ENCODE measurements at places on chromosomes 1 and 21.

DNA sequence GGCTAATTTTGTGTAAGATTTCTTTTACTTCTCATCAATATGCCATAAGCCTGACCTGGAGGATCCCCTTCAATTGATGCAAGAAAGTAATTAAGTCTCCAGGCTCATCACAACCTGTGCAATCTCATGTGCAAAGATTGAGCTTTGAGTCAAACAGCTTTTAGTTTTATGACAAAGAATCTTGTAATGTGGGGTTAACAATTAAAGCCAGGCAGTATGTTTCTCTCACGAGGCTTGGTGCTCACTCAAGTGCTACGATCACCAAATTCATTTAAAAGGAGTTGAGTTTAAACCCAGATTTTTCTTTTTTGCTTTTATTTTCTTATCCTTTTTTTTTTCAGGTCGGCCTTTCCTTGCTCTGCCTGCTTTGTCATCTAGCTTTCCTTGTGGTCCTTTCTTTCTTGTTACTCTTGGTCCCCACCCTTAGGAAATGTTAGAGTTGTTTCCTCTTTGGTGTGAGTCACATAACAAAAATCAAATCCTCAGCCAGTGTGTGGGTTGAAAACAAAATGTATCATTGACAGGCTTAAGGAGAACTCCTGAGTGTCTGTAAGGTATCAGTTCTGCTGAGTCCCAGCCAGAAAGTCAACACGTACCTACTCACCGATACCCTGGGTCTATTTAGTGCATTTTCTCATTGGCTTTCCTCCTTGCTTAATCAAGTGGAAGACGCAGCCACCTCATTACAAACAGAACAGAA is 1037.2 kb downstream of the ADGRL2 start:
- DNase-seq: no peak

DNA sequence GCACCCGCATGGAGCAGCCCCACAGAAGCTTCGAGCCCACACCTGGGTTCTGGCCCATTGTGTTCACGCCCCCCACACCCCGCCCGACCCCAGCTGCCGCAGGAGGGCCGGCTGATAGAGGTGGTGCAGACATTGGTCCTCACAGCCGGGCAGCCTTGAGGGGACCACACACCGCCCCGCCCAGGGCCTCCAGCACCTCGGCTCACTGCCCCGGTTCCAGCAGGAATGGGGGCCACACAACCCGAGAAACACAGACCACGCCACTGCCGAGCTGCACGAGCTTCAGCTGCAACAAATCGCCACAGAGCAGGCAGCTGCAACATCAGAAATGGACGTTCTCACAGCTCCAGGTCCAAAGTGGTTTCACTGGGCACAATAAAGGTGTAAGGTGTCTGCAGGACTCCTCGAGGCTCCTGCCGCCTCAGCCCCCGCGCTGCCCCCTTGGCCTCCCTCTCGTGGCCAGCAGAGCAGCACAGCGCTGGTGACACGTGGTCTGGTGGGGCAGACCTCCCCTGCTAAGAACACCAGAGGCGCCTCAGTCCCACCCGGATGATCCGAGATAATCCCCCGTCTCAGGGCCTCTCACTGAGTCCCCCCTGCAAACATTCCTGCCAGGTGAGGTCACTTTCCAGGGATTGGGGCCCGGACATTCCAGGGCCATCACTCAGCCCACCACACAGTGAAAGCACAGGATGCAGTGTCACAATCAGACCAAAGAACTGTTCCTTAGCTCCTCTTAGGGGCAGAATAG is 62.3 kb upstream of the ADARB1 start:
- no peak for DNase-seq

DNA sequence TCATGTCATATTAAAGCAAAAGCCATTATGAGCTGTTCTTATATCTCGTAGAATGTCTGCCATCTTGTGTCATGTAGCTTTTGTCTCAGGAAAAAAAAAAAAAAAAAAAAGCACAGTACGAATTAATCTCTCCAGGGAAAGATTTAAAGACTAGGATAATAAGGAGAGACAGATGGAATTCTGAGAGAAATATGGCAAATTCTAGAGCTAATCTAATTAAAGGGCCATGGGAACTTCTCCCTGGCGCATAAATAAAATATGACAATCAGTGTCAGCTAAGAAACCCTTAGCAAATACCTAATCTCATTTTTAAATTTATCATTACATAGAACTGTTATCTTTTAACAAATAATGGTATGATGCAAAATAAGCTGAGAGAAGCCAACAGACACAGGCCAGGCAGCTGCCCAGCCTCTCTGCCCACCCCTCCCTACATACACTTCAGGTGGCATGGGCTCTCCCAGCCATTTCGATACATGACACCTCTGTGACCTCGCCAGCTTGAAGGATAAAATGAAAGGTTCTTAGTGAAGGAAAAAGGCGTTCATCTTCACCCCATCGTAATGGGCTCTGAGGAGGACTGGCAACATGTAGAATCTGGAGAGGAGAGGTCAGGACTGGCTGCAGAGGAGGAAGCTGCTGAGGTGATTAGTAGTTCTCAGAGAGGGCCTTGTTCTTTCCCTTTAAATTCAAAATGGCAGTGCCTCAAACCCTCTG is 39.8 kb downstream of the DISC1 start:
- DNase-seq: no peak

DNA sequence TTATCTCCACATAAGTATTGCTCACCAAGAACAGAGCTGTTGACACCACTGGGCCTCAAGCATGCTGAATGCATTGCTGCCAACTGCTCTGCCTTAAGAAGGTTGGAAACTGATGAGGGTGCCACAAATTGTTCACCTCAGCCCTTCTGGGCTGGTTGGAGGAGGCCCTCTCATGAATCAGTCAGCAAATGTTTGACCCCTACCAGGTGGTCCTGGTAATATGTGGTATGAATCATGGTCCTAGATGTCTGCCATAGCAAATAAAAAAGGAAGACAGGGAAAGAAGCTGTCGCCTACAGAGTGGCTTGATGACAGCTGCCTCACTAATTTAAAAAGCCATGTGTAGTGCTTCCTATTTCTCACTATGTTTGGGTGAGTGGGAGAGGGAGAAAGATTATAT is 12.2 kb downstream of the SPATA46 start:
- no peak for DNase-seq

DNA sequence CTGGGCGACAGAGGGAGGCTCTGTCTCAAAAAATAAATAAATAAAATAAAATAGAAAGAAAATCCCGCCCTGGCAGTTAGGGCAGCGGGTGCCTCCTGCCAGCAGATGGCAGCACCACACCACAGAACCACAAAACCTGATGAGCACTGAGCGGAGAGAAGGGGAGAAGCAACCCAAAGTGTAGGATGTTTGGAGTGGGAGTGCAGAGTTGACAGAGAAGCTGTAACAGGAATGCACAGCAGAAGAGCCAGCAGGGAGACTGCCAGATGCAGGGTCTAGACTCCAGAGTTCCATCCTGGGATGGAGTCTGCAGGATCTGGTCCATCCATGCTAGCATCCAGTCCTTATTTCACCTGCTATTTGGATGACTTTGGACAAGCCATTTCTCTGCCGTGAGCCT is 29.7 kb upstream of the KIRREL1 start:
- peak; percentile 2 for DNase-seq

DNA sequence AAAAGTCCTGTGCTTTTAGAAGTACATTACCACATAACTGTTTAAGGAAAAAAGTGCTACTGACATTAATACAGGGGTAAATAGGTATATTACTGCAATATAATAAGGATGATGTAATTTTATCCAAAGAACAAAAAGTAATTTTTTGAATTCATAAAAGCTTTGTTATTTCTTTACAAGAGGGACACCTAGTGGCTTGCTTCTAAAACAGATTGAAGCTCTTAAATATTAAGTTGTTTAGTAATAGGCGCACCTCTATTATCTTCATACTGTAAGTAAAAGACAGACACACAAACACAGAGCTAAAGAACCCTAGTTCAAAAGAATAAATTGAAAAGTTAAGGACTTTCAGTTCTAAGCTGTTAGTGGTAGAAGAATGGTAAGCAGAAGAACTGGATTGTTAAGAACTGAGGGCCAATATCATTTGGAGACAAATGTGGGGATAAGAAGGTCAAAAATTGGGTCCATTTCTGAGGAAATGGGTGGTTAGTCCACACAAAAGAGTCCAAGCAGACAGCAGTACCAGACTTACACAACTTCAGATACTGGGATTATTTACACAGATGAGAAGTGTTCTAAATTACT is 15.4 kb downstream of the ZNHIT6 start:
- DNase-seq: no peak

DNA sequence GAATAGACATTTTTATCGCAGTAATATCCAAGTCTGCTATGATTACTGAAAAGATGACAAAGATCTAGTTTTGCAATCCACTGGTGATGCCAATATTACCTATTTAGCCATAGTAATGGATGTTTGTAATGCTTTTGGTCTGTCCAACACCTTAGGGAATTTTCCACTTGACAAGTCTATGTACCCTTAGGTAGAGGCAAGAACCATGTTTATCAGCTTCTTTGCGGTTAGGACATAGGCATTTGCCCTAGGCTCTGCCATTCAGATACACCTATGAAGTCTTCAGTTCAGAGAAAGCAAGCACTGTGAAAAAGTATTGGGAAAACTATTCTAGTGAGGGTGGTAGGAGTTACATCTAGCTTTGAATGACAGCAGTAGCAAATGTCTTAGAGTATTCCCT is 40.2 kb upstream of the SLC35D1 start:
- no peak for DNase-seq

DNA sequence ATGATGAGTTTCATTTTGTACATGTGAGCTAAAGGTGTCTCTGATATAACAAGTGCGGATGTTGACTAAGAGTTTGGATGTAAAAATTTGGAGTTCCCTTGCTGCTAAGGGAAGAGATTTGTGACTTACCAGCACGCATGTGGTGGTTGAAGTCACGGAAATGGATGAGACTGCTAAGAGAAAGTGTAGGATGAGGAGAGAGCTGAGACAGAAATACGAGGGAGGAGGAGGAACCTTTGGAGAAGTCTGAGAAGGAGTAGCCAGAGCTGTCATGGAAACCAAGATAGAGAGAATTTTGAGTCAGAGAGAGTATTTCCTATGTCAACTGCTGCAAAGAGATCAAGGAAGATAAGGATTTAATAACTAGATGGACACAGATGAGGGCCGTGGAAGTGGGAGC is 106.5 kb upstream of the COL24A1 start:
- DNase-seq: no peak

DNA sequence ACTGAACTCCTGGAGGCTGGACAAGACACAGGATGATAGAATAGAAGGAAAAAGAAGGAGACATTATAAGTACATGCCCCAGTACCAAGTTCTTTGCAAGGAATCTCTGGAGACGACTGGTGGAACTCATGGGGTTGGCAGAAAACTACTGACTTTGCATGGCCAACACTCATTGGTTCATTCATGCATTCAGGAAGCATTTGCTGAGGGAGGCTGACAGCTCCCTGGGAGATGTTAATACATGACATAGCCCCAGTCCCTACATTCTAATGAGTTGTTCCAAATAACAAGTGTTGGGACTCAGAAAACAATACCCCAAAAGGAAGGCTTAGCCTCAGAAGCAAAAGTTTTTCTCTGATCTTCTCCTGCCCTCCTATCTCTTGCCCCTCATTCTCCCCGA is 172.8 kb upstream of the IRF2BP2 start:
- DNase-seq: no peak

- no peak for DNase-seq
Measured at GRCh38 chr1:229666585-229666984, 40.5 kb downstream of the URB2 start.

DNA sequence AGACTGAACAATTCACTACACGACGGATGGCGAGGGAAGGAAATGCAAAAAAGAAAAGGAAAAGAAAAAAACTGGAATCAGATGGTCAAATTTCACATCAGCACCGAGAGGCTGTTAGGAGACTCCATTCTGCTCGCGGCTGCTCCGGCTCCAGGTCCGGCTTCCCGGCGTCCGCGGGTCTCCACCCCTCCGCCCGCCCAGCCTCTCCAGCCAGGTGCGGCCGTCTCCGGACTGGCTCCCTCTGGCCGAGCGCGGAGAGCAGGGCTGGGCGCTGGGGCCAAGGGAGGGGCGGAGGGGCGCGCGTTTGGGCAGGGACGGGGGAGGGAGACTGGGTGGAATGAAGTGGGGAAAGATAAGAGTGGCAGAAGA is 332 bp downstream of the KCNJ6 start:
- DNase-seq: peak; percentile 2

- DNase-seq: no peak
Measured at GRCh38 chr1:247857069-247857984, at the start of gene TRIM58. TRIM58 (plus strand) TSS chr1:247857187; CDS start chr1:247857247, 60 bp downstream.

- no peak for DNase-seq
Measured at GRCh38 chr1:23810818-23811540, 10.4 kb upstream of the GALE start.

Measured in NCI-H2081 treated with DMSO at 0.1 percent for 48 hours (cell line).